Stimulated activated CD4-positive, alpha-beta T cell treated with anti-CD3 and anti-CD28 coated beads, Interleukin-4, amount 100 ng/mL, for 24 hours (primary cell): ENCODE measurements at places on chromosomes 4 and X.

- DNase-seq = no peak
Measured at GRCh38 chr4:21768349-21769310, 179.9 kb downstream of the KCNIP4 start.

- no peak for DNase-seq
Measured at GRCh38 chr4:86011117-86011516, 348.7 kb downstream of the MAPK10 start.

DNA sequence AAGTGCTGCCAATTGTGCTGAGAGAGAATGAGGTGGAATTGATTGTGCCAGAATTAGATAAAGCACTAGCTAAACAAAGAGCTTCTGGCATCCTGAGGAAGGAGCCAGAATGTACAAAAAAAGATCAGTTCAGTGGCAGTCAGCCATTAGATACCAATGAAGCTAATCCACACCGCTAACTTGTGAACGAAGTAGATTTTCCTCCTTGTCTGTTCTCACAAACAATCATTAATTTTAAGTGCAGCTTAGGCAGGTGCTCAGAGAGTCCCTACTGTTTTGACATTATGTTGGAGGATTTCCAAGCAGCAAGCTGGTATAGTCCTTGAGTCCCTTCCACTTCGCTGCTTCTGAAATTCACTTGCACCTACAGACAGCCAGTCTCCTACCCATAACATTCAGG lies 617.4 kb downstream of the CENPC start:
- DNase-seq = no peak

DNA sequence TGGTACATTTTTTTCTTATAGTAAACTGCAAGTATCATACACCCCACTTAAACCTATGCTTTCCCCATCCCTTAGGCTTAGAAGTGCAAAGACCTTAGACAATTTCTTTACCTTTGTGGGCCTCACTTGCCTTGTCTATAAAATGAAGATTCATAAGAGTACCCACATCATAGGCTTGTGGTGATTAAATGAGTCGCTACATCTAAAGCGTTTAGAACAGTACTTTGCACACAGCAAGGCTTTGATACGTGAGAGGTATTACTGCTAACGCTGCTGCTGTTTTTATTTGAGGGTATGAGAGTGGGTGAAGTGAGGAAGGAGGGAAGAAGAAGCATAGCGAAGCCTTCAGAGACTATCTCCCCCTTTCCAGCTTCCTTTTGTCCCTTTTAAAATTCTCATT lies 87.8 kb upstream of the RPS6KA3 start:
- DNase-seq = no peak

- peak; percentile 27 for DNase-seq
Measured at GRCh38 chr4:22607382-22607781, 85.4 kb upstream of the GBA3 start.

- DNase-seq = no peak
Measured at GRCh38 chr4:134057356-134057755, 144.2 kb downstream of the PABPC4L start.

- DNase-seq = no peak
Measured at GRCh38 chr4:26299254-26299882, 21.4 kb upstream of the RBPJ start.

DNA sequence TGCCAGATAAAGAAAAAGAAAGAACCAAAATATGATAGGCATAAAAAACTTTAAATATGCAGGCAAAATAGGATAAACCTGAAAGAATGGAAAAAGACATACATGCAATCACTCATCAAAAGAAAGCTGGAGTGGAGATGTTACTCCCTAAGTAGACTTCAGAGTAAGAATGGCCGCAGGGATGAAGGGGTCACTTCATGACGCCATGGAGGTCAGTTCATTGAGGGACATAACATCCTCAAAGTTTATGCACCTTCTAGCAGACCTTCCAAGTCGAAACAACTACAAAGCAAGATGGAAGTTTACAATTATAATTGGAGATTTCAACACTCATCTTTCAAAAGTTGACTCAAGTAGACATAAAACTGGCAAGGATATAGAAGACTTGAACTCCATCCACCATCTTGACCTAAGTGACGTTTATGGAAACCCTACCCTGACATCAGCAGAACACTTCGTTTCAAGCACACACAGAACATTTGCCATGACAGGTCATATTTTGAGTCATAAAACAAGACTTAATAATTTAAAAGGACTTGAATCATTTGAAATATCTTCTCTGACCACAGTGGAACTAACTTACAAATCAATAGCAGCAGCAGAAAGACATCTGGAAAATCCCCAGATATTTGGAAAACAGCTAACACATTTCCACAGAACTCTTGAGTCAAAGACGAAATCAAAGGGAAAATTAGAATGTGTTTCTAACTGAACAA lies 106.0 kb upstream of the LRPAP1 start:
- DNase-seq = no peak

- no peak for DNase-seq
Measured at GRCh38 chrX:140123446-140123845, 158.1 kb upstream of the CXorf66 start.

- no peak for DNase-seq
Measured at GRCh38 chr4:76867880-76868655, 29.9 kb downstream of the SOWAHB start.

DNA sequence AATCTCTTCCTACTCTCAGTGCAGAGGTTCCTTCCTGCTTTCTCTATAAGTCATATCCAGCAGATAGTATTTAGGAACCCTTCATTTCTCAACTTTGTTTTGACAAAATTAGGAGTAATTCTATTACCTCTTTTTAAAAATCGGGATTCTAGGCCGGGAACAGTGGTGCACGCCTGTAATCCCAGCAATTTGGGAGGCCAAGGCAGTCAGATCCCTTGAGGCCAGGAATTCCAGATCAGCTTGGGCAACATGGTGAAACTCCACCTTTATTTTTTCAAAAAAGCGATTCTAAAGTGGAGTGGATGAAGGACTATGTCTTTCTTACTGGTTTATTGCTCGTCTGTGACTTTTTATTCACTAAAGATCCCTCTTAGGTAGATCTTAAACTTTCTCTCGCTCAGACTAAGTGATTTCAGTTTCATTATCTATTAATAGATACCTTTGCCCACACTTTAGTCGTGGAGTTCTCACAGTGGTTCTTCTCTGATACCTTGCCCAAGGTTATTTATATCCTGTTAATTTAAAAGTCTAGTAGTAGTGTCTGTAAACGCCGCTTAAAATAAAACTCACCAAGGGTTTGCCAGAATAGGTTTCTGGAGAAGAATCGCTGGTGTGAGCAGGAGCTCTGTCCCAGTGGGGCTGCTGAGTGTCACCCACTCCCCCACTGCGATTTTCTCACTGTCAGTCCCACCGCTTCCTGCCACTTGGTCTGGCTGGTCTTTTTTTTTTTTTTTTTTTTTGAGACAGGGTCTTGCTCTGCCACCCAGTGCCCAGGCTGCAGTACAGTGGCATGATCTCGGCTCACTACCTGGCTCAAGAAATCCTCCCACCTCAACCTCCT lies 27.0 kb upstream of the TMEM131L start:
- peak; percentile 23 for DNase-seq

DNA sequence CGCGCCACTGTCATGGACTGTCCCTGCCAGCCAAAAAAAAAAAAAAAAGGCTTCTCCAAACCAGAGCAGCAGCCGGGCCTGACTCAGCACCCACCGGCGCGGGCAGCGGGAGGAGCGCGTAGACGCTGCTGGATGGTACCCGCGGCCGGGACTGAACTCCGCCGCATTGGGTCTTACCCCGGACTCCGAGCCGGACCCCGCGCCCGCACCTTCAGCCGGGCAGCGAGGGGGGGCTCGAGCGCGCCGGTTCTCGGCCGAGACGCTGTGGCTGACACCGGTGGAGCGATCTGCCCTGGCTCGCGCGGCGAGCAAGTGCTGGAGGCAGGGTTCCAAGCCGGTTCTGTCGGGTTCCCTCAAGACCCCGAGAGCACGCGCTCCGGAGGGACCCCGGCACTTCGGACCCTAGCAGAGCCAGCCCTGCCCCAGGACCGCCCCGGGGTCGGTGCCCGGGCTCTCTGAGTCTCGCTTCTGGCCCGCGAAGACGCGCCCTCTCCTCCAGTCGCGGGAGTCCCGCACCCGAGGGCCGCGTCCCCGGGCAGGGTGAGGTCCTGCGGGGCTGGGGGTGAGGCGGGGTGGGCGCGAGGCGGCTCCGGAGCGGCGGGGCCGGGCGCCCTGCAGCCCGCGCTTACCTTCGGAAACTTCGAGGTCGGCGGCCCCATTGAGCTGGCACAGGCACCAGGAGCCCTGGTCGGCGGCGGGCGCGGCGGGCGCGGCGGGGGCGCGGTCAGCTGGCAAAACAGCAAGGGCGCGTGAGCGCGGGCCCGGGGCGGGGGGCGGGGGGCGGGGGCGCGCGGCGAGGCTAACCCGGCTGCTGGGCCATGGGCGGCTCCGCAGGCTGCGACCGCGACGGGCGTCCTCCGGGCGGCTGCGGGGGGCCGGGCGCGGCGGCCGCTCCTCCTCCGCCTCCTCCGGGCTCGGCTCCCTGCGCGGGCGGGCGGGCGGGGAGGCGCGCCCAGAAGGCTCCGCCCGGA lies 11.8 kb upstream of the MAN2B2 start:
- DNase-seq = no peak

DNA sequence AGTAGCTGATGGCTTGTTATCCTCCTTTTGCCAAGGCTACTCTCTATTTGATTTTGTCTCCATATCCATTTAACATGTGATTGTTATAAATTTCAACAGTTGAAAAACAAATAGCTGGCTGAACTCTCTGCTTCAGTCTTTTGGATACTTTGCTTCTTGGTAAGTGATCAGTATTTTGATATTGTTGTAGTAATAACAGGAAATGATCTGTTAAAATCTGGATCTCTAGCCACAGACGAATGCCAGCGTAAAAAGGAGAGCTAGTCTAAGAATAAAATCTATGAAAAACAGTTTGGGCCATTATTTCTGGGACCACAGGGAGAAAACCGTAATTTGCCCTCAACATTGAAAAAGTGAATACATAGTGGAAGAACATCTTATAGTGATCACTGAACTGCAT lies 113.8 kb downstream of the ANAPC10 start:
- no peak for DNase-seq

GRCh38 chr4:146340798-146341197 lies 126.5 kb downstream of the REELD1 start:
- no peak for DNase-seq

- no peak for DNase-seq
Measured at GRCh38 chrX:39144323-39144722, 343.1 kb downstream of the MID1IP1 start.

- DNase-seq = no peak
Measured at GRCh38 chr4:148998719-148999118, 556.5 kb upstream of the NR3C2 start.

DNA sequence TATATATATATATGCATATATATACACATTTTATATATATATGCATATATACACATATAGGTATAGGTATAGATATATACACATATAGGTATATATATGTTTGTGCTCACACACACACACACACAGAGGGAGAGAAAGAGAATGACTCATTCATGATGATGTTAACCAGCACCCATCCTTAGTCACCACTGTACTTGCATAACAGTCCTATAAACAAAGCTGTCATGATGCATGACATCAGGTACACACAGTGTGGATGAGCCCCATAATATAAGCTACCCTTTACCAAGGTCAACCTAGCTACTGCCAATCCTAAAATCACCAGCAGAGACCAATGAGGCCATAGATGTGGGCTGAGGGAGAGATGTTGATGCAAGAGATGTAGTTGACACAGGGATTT lies 1408.0 kb downstream of the RAPGEF2 start:
- DNase-seq = no peak

DNA sequence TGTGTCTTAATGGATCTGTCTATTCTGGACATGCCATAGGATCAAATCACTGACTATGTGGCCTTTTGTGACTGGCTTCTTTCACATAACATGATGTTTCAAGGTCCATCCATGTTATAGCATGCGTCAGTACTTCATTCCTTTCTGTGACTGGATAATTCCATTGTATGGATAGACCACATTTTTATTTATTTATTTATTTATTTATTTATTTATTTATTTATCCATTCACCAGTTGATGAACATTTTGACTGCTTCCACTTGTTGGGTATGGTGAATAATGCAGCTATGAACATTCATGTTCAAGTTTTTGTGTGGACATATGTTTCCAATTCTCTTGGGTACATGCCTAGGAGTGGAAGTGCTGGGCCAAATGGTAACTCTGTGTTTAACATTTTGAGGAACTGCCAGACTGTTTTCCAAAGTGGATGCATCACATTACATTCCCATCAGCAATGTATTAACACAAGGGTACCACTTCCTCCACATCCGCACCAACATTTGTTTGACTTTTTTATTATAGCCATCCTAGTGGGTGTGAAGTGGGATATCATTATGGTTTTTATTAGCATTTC lies 14.0 kb downstream of the RTL5 start:
- DNase-seq = no peak

DNA sequence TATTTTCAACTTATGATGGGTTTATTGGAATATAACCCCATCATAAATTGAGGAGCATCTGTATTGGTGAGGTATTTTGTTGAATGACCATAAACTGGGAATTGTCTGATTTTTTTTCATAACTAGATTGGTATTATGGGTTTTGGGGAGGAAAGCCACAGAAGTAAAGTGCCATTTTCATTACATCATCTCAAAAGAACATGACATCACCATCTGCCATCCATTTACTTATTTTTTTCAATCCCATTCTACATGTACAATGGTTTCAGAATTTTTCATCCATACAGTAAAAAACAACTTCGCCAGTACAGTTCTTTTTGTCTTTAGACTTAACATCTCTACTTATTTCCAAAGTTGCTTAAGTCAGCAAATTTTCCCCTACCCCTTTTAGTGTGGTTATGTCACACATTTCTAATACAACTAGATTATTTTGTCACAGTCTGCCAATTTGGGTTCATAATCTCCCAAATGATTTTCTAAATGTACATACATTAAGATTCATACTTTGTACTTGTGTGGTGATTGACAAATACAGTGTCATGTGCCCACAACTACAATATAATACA lies 459.4 kb downstream of the IDS start:
- DNase-seq = no peak

GRCh38 chrX:145751943-145752342 lies 65.7 kb upstream of the SLITRK2 start:
- no peak for DNase-seq

- DNase-seq = no peak
Measured at GRCh38 chrX:136106920-136107528, 40.3 kb upstream of the FHL1 start.

DNA sequence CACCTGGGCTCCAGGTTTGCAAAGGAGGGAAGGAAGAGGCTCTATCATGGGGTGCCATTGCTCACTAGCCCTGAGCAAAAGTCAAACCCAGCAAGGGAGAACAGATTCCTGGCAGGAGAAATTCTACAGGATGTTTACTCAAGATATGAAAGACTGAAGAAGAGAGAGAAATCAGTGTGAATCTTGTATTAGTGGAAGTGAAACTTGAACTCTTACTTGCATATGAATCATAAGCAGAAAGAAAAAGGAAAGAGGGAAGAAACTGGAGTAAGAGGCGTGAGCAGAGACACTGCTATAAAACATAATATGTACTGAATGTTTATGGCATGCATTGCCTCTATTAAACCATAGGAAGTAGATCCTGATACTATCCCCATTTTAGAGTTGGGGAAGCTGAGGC lies 60.9 kb downstream of the C4orf46 start:
- no peak for DNase-seq

GRCh38 chr4:114561590-114561989 lies 37.0 kb upstream of the UGT8 start:
- DNase-seq = no peak
